ENCODE measurements at places on chromosomes 3 and 15. TPM values are rescaled to one million over a fixed set of nuclear protein-coding genes. Genes with fewer than 3 reads are reported as not detected.

DNA sequence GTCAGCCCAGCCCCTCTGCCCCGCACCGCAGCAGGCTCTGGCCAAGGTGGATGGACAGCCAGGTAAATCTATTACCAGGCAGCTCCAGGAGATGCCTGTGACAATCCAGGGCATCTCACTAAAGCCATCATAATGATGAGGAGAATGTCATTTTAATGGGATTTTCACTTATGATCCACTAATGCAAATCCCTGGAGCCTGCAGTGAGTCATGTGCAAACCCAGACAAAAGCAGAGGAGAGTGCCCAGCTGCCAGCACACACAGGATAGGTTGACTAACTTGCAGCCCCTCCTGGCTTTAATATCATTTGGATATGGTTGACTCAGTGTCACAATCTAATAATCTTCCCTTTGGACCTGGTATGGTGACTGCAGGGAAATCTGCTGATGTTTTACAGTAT, 206.9 kb upstream of the TRIM42 start:
- H3K4me1 ChIP-seq, result no peaks in the 10 kb centered on the region
- DNase-seq, result no peak
- H3K27me3 ChIP-seq, result no peaks in the 10 kb centered on the region
- H3K36me3 ChIP-seq, result no peaks in the 10 kb centered on the region
- H3K4me3 ChIP-seq, result no peak overlapping the region
- H3K27ac ChIP-seq, result no peak overlapping the region

GRCh38 chr3:193883551-193883950, 252.4 kb upstream of the HES1 start:
- no peaks in the 10 kb centered on the region for H3K36me3 ChIP-seq
- no peak overlapping the region for H3K27ac ChIP-seq
- no peaks in the 10 kb centered on the region for H3K27me3 ChIP-seq
- H3K4me1 ChIP-seq, result no peaks in the 10 kb centered on the region
- no peak for DNase-seq
- H3K4me3 ChIP-seq, result no peak overlapping the region

DNA sequence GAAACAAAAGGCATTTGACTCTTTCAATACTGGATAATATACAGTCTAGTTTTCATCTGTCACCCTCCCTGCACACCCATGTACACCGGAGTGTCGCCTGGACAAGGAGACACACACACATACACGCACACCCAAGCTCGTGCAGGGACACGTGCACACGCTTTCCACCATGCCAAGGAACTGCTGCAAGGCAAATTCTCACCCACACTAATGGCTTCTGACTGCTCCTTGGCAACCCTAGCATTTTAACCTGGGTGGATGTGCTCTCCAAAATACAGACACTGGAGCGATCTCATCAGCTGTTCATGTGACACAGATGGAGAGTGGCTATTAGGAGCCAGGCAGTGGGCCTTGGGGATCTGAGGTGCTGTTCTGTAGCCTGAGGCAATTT, 61.6 kb downstream of the MEIS2 start:
- no peak overlapping the region for H3K4me3 ChIP-seq
- no peak for DNase-seq
- H3K4me1 ChIP-seq, result no peaks in the 10 kb centered on the region
- no peaks in the 10 kb centered on the region for H3K27me3 ChIP-seq

DNA sequence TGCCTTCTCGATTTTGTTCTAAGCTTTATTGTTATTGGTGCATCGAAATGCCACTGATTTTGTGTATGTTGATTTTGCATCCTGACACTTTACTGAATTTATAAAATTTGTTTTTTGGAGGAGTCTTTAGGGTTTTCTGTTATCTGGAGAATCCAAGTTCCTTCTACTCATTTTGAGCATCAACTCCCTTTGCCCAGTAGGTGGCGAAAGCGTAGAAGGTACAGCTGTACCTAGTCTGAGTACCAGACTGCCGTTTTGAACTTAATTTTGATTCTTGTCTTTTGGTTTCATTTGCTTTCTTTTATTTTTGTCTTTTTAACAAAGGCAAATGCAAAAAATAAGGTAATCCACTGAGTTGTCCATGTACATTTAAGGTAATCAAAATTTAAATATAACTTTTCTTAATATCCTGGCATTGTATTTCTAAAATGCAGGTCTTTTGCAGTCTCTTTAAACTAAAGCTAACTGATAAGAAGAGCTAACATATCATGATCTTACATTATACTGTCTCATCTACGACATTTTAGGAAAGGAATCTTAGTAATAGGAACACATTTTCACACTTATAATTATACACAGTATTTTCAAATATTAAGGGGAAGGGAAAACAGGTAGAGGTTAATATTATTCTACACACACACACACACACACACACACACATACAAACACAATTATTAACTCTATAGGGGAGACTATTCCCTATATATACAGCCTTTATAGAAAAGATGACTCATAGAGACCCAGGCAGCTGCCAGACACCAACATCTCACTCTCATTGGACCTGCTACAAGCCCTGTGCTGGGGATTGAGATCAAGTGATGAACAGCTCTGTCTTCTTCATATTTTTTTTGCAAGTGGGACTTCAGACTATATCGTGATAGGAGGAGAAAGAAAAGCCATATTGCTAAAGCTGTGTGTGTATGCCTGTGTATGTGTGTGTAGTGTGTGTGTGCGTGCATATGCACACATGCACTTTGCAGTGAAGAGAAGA, 71.8 kb downstream of the SYNPR start:
- no peak for DNase-seq
- H3K36me3 ChIP-seq, result no peaks in the 10 kb centered on the region
- H3K27me3 ChIP-seq, result no peaks in the 10 kb centered on the region
- no peak overlapping the region for H3K4me3 ChIP-seq

DNA sequence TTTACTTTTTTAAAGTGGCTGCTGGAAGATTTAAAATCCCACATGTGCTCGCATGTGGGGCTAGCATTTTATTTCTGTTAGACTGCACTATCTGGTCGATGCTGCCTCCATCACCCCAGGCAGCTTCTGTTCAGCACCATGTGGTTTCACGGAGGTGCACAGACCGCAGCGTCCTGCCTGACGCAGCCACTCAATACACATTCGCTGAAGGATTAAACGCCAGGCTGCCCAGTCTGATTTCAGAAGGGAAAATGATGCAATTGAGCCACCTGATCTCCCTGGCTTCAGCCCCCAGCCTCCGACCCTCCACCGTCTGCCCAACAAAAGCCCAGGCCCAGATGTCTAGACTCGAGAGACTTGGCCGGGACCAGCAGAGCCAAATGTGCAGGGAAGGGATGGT, 84.5 kb downstream of the MEGF11 start:
- H3K36me3 ChIP-seq, result no peaks in the 10 kb centered on the region
- no peak overlapping the region for H3K4me3 ChIP-seq
- H3K4me1 ChIP-seq, result no peaks in the 10 kb centered on the region
- no peaks in the 10 kb centered on the region for H3K27me3 ChIP-seq
- H3K27ac ChIP-seq, result no peak overlapping the region
- no peak for DNase-seq

DNA sequence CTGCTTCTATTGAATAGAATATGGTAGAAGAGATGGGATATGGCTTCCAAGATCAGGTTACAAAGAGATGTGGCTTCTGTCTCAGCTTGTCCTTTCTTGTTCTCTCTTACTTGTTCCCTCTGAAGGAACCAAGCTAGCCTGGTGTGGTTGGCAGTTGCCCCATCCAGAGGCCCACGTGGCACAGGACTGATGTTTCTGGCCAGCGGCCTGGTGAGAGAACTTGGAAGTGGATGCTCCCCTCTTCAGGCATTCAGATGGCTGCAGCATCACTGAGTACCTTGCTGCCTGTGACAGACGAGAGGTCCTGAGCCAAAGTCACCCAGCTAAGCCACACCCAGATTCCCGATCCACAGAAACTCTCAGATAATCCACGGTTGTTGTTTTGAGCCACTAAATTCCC, 183.6 kb downstream of the NSMCE3 start:
- no peak overlapping the region for H3K27ac ChIP-seq
- H3K27me3 ChIP-seq, result no peaks in the 10 kb centered on the region
- no peak overlapping the region for H3K4me3 ChIP-seq
- peaks cover 4% of the 10 kb centered on the region for H3K36me3 ChIP-seq
- no peak for DNase-seq

DNA sequence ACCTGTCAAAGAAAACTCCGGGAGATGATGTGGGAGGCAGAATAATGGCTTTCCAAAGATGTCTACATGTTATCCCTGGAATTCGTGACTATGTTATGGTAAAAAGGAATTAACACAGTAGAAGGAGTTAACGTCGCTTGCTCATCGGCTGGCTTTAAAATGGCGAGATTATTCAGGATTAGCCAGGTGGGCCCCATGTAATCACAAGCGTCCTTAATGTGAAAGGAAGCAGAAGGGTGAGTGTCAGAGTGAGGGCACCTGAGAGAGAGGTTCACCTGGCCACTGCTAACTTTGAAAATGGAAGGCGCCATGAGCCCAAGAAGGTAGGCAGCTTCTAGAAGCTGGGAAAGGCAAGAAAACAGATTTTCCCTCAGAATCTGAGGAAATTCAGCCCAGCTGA, 557.2 kb downstream of the EPHB1 start:
- H3K4me3 ChIP-seq, result no peak overlapping the region
- H3K27ac ChIP-seq, result no peak overlapping the region
- H3K27me3 ChIP-seq, result no peaks in the 10 kb centered on the region

DNA sequence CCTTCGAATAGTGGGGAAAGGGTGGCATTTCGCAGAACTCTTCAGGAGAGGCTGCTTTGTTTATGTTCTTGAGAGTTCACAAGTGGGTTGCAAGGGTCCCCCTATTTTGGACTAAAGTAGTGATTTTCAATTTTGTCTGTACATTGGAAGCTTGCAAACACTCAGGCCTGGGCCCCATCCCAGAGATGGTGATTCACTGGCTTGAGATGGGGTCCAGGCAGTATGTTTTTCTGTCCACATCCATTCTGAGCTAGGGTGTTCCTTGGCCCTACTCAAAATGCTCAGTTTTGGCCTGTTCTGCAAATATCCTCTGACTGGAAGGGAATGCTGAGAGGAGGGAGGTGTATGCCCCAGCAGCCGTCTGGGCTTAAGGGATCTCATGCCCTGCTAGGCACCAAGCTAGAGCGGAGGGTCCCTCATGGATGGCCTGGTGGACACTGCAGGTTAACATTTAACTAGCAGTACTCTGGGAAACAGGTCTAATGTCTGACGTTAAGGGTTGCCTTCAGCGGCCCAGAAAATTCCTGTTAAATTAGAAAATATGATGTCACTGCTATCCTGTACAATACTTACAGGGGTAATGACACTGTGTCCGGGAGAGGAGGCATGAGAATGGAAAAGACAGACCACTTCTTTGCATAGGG, 181.4 kb downstream of the OPA1 start:
- no peak overlapping the region for H3K4me3 ChIP-seq
- H3K4me1 ChIP-seq, result peaks cover 3% of the 10 kb centered on the region
- no peaks in the 10 kb centered on the region for H3K36me3 ChIP-seq
- DNase-seq, result no peak

DNA sequence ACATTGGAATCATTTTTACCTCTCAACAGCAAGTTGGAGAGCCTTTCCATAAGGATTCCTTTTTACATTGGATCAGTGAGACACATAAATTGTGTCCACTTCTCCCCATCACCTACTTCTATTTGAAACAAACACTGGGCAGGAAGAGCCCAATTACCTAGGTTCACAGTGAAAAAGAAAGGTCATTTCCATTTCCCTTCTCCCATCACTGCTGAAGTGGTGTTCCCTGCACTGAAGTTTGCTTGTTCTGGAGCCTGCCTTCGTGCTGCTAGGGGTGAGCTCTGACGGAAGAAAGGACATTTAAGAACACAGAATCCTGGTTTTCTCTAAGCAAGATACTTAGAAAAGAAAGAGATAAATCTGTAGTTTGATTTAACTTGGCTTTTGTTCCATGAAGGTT, 123.8 kb upstream of the ZBTB20 start:
- DNase-seq, result no peak

- H3K27me3 ChIP-seq, result no peaks in the 10 kb centered on the region
- no peaks in the 10 kb centered on the region for H3K4me1 ChIP-seq
- H3K27ac ChIP-seq, result no peak overlapping the region
- no peaks in the 10 kb centered on the region for H3K36me3 ChIP-seq
Observed at GRCh38 chr3:142904639-142905436, 16.0 kb upstream of the PCOLCE2 start.

DNA sequence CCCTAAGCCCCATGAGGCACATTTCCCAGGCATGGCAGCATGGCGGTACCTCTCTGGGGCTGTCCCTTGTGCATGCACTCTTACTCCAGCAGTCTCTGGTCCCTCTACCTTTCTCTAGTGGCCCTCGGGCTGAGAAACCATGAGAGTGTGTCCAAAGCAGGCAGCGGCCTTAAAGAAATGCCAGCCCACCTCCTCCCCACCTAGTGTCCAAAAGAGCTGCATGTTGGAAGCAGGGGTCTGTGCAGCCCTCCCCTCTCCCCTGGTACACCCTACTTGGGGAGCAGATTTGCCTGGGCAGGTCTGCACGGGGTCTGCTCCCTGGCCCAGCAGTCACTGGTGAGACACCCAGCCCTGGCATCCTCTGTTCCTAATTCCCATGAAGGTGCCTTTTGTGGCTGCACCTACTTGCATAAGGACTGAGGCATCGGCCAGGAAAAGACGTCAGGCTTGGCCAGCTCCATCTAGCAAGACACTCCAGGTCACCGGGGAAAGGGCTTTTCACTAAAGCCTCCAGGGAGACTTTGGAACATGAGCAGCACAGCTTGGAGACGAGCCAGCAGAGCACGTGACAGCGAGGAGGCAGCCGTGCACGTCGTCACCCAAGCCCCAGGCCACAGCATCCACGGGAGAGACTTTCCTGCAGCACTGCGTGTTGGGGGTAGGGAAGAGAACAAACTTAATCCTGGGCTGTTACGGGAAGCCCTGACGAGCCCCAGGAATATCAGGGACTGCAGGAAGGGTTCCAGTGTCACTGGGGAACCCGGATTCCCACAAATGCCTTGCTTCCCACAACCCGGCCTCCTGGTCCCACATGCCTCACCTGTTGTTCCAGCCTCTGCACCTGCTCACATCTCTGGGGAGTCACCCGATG, 38.8 kb downstream of the TM2D3 start:
- no peaks in the 10 kb centered on the region for H3K36me3 ChIP-seq
- H3K4me1 ChIP-seq, result no peaks in the 10 kb centered on the region
- no peak for DNase-seq
- no peak overlapping the region for H3K27ac ChIP-seq
- H3K27me3 ChIP-seq, result no peaks in the 10 kb centered on the region

DNA sequence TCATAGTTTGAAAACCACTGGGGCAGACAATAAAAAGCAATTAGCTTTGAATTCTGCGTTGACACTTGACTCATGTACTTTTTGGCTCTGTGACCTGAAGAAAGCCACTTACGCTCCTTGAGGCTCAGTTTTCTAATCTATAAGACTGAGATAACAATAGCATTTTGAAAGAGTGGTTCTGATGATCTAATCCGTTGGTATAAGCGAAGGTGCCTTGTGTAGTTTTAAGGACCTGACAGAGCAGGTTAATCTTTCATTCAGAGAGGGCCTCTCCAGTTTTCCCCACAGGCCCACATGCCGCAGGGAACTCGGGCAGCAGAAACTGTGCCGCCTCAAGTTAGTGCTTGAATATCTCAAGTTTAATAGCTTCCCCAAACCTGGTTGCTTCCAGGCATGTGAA, 306.0 kb upstream of the GBE1 start:
- no peaks in the 10 kb centered on the region for H3K27me3 ChIP-seq
- DNase-seq, result no peak
- no peaks in the 10 kb centered on the region for H3K4me1 ChIP-seq
- no peak overlapping the region for H3K4me3 ChIP-seq
- no peak overlapping the region for H3K27ac ChIP-seq

- H3K4me1 ChIP-seq, result no peaks in the 10 kb centered on the region
- no peaks in the 10 kb centered on the region for H3K36me3 ChIP-seq
- no peak for DNase-seq
- H3K27me3 ChIP-seq, result no peaks in the 10 kb centered on the region
- H3K27ac ChIP-seq, result no peak overlapping the region
Observed at GRCh38 chr15:94930441-94930840, 699.1 kb downstream of the MCTP2 start.

Gene P2RY1
- 0.16 TPM for total RNA-seq

Gene LRRIQ4
- 0.20 TPM for total RNA-seq

Gene DUOX2
- not detected for total RNA-seq

Gene GNAI2
- 265 TPM for total RNA-seq

Gene PLA2G4E
- not detected for total RNA-seq

All from CD8-positive, alpha-beta memory T cell (primary cell).